ENCODE measurements at places on chromosomes 11 and 22. TPM values are rescaled to one million over a fixed set of nuclear protein-coding genes. Genes with fewer than 3 reads are reported as not detected.

SLC22A12 gene
- not detected for polyA plus RNA-seq

CD6 gene
- 1.5 TPM for polyA plus RNA-seq

ACTN3 gene
- 0.24 TPM for polyA plus RNA-seq

PNPLA2 gene
- 23.4 TPM for polyA plus RNA-seq

SIAE gene
- 17.5 TPM for polyA plus RNA-seq

MOV10L1 gene
- polyA plus RNA-seq, result 1.8 TPM

MS4A4A gene
- 13.3 TPM for polyA plus RNA-seq

ESAM gene
- 144 TPM for polyA plus RNA-seq

VWCE gene
- 0.94 TPM for polyA plus RNA-seq

OTOG gene
- polyA plus RNA-seq, result 0.06 TPM

CCDC15 gene
- 10.0 TPM for polyA plus RNA-seq

PGA3 gene
- 0.13 TPM for polyA plus RNA-seq

FOXR1 gene
- 0.10 TPM for polyA plus RNA-seq

TMEM121B gene
- polyA plus RNA-seq, result 0.51 TPM

OR8G5 gene
- polyA plus RNA-seq, result not detected

- no peak for DNase-seq
Observed at GRCh38 chr22:45805413-45805812, 133.8 kb downstream of the ATXN10 start.

DNA sequence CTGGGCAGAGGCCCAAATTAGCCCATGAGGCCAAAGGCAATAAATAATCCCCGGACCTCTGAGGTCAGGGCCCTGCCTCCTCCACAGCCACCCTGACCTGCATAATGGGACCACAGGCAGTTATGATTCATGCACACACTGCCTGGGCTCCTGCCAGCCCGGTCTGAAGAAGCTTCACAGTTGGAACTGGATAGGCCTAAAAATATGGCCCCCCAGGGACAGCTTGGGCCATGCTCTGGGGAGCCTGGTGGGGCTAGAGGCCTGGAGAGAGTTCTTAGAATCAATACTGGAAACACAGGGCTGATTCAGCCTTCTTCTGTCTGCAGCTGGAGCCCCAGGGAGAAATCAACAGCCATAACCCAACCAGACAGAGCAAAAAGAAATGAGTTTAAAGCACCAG lies 112.8 kb upstream of the CADM1 start:
- no peak for DNase-seq

DNA sequence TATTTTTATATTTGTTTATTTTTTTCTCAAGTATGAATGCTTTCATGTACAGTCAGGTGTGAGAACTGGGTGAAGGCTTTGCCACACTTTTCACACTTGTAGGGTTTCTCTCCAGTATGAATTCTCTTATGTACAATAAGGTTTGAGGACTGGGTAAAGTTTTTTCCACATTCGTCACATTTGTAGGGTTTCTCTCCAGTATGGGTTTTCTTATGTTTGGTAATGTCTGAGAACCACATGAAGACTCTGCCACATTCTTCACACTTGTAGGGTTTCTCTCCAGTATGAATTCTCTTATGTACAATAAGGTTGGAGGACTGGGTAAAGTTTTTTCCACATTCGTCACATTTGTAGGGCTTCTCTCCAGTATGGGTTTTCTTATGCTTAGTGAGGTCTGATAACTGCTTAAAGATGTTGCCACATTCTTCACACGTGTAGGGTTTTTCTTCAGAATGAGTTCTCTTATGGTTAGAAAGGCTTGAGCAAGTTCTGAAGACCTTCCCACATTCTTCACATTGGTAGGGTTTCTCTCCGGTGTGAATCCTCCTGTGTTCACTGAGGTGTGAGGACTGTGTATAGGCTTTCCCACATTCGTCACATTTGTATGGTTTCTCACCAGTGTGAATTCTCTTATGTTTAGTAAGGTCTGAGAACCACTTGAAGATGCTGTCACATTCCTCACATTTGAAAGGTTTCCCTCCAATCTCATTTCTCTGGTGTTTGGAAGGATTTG lies 19.7 kb downstream of the ZNF195 start:
- DNase-seq, result no peak

GRCh38 chr11:69638941-69639681 lies 1.8 kb upstream of the CCND1 start:
- peak; percentile 95 for DNase-seq

- no peak for DNase-seq
Observed at GRCh38 chr11:92750794-92751193, 218.7 kb upstream of the MTNR1B start.

GRCh38 chr11:2844116-2844842 lies 41.3 kb downstream of the CDKN1C start:
- DNase-seq, result no peak

- no peak for DNase-seq
Observed at GRCh38 chr11:117303646-117304315, 12.3 kb downstream of the BACE1 start.

DNA sequence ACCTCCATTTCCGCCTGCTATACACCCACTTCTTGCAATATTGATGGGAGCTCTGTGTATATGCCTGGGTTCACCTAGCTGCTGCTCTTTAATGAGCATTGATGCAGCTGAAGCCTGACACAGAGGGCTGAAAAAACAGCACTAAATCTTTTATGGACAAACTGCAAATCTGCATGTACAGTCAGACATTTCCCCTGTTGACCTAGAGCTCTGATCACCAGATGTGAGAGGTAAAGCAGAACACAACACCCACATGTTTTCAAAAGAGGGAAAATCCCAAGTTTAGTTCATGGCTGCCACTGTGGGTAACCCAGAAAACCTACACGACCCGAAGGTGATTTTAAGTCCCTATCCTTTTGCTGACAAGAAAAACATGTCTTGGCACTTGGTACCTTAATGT lies 303.0 kb upstream of the PITPNB start:
- no peak for DNase-seq

GRCh38 chr11:86155200-86155844 lies 86.4 kb upstream of the PICALM start:
- no peak for DNase-seq

- DNase-seq, result no peak
Observed at GRCh38 chr11:69817265-69818230, 1.7 kb downstream of the FGF3 start.

- DNase-seq, result no peak
Observed at GRCh38 chr11:56457076-56457475, 16.1 kb downstream of the OR5M3 start.

DNA sequence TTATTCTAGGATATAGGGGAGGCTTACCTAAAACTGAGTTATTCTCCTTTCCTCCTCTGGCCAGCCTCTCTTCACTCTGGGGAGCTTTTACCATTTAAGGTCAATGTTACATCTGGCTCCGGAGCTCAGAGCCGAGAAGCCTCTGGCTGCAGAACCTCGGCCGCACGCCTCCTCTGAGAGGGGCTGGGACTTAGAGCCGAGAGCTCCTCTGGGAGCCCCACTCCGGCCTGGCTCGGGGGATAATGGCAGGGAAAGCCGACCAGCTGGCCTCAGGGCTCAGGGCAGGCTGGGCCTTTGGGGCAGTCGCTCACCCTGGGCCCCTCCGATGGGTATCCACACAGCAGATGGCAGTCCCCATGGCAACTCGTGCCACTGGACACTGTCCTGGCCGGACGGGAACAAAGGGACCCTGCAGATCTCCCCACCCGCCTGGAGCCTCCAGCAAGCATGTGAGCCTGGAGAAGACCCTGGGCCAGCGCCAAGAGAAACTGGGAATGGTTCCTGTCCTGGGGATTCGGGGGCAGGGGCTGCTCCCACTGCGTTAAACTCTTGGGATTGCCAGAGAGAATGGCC lies at the start of gene IRAG1:
TSS of gene IRAG1 (minus strand) at position 247 of the 573 bp plus-strand sequence. CDS start at position 94, 153 bp downstream.
- peak; percentile 57 for DNase-seq

- DNase-seq, result no peak
Observed at GRCh38 chr22:45770506-45770905, 98.9 kb downstream of the ATXN10 start.

- no peak for DNase-seq
Observed at GRCh38 chr22:35274154-35274871, 17.0 kb downstream of the HMGXB4 start.

DNA sequence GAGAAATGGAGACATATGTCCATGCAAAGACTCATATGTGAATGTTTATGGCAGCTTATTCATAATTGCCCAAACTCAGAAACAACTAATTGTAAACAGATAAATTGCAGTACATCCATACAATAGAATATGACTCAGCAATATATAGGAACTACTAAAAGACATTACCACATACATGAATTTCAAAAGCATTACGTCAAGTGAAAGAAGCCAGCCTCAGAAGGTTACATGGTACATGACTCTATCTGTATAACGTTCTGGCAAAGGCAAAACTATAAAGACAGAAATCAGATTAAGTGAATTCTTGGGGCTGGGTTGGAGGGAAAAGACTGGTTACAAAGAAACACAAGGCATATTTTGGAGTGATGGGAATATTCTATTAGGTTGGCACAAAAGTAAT lies 7.2 kb downstream of the KCTD21 start:
- DNase-seq, result no peak

DNA sequence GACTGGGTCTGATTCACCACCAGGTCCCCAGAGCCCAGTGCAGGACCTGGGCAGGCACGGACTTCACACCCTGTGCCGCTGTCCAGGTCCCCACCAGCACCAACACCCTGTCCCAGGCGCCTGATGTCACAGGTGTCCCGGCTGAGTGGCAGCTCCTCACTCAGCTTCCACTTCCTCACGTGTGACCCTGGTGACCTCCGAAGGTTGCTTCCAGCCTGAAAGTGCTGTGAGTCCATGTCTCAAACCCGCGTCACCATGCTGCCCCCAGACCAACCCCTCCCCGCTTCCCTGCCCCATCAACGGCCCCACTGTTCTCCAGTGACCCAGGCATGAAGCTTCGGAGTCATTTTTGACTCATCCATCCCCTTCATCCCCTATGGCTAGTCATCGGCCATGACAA lies 25.7 kb upstream of the PICK1 start:
- no peak for DNase-seq

GRCh38 chr11:16403851-16404250 lies 47.5 kb upstream of the SOX6 start:
- DNase-seq, result no peak

- DNase-seq, result no peak
Observed at GRCh38 chr11:132099692-132100091, 729.3 kb downstream of the NTM start.

DNA sequence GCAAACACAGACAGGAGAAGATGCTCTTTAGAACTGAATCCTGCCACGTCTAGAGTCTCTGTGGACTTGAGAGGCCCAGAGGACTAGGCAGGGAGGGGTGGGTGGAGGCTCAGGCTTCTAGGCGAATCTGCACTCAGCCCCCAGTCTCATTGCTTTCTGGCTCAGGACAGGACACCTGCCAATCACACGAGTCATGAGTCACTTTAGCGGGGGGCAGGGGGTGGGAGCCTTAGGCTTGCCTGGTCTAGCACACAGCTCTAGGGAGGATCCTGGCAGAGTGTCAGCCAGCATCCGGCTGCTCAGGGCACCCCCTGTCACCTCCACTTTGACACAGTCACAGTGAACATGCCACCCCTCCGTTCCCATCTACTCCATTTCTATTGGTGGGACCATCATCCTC lies 167.7 kb downstream of the CEP164 start:
- DNase-seq, result no peak

DNA sequence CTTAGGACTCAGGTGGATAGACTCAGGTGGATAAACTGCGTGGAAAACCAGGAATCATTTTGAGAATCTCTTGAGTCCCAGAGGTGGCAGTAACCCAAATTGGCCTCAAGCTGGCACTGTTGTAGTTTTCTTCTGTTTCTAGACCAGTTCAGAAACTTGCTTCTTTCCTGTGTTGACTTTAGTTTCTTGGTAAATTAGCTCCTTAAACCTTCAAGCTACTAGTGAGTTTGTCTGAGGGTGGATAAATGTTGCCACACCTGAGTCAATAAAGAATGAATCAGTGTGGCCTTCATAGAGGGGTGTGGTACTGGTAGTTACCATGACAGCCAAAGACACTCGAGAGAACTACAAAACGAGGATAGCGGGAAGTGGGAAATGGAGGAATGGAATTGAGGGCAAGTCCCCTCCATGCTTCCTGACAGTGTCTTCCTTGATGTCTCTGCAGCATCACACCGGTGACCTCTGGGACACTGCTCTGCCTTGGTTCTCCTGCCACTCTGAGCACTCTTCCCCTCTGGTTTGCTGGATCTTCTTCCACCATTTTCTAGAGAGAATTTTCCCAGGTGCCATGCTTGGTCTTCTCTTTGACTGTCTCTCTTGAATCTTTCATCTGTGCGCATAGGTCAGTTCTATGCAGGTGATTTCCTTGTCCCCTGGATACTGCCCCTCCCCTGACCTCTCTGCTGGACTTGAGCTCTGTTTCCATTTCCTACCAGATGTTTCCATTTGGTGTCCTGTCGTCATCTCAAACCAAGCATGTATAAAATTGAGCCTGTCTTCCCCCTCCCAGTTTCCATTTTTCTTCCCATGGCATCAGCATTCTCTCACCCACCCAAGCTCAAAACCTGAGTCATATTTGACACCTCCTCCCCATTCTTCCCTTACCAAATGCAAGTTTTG lies 7.2 kb downstream of the POLD4 start:
- DNase-seq, result peak; percentile 39

GRCh38 chr11:129423426-129423825 lies 47.8 kb downstream of the BARX2 start:
- DNase-seq, result no peak

GRCh38 chr22:42340829-42341383 lies 70.5 kb upstream of the TCF20 start:
- DNase-seq, result no peak

DNA sequence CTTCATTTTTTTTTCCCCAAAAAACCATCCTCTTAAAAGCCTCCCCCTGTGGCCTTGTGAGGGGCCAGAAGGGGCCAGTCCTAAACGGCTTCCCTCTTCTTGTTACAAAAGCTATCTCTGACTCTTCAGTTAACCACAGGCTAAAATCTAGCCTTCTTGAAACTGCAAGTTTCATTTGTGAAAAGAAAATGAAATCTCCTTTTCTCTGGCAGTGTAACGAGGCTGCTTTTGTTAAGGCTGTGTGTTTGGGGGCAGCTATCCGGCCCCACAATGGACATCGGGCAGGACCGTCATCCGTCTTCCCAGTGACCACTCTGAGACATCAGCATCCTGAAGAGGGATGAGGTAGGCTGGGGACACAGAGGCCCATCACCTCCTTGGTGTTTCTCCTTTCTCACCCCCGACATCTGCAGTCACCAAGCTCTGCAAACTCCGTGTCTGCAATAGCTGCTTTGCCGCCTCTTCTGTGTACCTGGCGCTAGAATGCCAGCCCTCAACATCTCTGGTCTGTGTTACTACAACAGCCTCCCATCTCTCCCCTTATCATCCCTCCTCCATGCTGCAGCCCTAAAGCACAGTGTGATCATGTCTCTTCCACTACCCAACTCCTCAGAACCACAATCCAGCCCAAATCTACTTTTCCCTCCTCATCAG lies 94.0 kb downstream of the RCN1 start:
- no peak for DNase-seq

Measured in right lung (tissue), 10 donors.